ENCODE measurements at places on chromosomes 16 and 17.

- no peak for ATAC-seq
- no peaks in the 10 kb centered on the region for H3K36me3 ChIP-seq
- no peak overlapping the region for H3K27ac ChIP-seq
- H3K4me3 ChIP-seq = no peak overlapping the region
These were observed 74.1 kb upstream of the CDH5 start for GRCh38 chr16:66292241-66292935.

DNA sequence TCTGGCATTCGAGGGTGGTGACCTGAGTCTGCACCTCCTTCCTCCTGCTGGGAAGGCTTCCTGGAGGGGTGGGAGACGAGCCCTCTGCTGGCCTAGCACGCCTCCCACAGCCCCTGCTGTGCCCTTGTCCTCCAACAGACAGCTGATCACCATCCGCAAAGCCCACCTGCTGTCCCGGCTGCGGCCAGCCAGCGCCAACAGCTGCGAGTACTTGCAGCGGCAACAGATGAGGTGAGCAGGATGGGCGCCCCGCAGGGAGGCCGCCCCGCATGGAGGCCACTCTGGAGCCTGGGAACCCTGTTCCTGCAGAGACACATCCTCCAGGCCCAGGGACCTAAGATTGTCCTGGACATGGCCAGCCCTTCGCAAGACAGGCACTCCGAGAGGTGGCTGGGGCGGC, 21.6 kb downstream of the UBALD1 start:
- H3K27ac ChIP-seq = no peak overlapping the region
- peaks cover 22% of the 10 kb centered on the region for H3K27me3 ChIP-seq
- H3K4me1 ChIP-seq = no peaks in the 10 kb centered on the region
- H3K4me3 ChIP-seq = no peak overlapping the region
- no peaks in the 10 kb centered on the region for H3K36me3 ChIP-seq

DNA sequence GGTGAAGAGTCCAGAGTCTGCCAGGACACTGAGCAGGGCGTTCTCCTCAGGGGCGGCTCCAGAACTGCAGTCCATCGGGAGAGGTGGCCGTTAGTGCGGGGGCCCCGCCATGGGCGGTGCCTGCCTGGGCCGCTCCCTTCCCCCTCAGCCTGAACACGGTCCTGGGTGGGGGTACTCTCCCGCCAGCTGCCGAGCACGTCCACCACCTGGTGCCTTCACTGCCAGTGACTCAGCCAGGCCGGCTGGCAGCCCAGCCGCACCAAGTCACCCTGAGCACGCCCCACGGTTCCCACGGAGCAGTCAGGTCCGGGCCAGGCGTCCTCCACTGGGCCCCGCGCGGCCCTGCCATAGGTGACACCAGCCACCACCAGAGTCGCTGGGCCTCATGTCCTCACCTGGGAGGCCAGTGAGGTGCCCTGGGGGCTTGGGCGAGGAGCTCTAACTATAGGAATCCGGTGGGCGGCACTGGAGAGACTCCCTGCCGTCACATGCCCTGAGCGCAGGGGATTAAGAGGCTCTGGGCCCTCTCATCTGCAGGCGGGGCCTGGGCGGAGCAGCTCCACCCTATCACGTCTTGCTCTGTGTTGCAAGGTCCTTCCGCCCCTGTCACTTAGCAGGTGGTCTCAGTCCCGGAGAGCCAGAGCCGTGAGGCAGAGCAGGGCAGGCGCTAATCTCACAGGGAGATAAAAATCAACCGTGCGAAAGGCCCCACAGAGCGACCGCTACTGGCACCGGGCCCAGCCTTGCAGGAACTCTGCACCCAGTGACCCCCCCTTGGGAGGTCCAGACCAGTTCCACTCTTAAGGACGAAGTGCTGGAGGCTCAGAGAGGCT, 14.3 kb downstream of the PIEZO1 start:
- H3K4me1 ChIP-seq = peaks cover 64% of the 10 kb centered on the region
- H3K27me3 ChIP-seq = no peaks in the 10 kb centered on the region
- H3K36me3 ChIP-seq = peaks cover 4% of the 10 kb centered on the region

- peaks cover 30% of the 10 kb centered on the region for H3K36me3 ChIP-seq
- no peak overlapping the region for H3K4me3 ChIP-seq
- no peak for ATAC-seq
- no peak overlapping the region for H3K27ac ChIP-seq
- no peaks in the 10 kb centered on the region for H3K27me3 ChIP-seq
- peaks cover 13% of the 10 kb centered on the region for H3K4me1 ChIP-seq
These were observed 55.8 kb downstream of the CCDC182 start for GRCh38 chr17:57689254-57689653.

GRCh38 chr16:89437991-89438390, 52.4 kb downstream of the ANKRD11 start:
- no peaks in the 10 kb centered on the region for H3K27me3 ChIP-seq
- no peak overlapping the region for H3K4me3 ChIP-seq
- H3K36me3 ChIP-seq = peaks cover 35% of the 10 kb centered on the region
- H3K27ac ChIP-seq = no peak overlapping the region
- ATAC-seq = no peak
- H3K4me1 ChIP-seq = peaks cover 62% of the 10 kb centered on the region

DNA sequence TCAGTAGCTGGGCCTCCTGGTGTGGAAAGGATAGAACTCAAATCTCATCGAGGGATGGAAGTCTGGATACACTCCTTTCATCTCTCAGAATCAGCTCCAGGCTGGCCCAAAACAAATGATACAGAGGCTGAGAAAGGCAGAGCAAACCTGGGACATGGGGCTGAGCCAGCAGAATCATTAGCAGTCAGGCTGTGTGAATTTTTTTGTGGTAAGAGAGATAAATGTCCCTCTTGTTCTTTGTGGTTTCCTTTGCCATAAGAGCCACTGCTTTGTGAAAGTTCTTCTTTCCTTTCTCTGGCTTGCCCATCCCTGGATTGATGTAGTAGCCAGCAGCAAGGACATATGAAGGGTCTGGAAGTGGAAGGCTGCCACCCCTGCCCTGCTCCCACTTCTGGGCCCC, 146.2 kb downstream of the CDH13 start:
- H3K36me3 ChIP-seq = no peaks in the 10 kb centered on the region
- peak overlapping the region; percentile 64 for H3K27ac ChIP-seq
- H3K4me3 ChIP-seq = no peak overlapping the region

GRCh38 chr17:18954321-18954720, 2.4 kb downstream of the SLC5A10 start:
- H3K27ac ChIP-seq = no peak overlapping the region
- H3K27me3 ChIP-seq = peaks cover 14% of the 10 kb centered on the region
- H3K36me3 ChIP-seq = no peaks in the 10 kb centered on the region
- no peak overlapping the region for H3K4me3 ChIP-seq
- ATAC-seq = no peak

GRCh38 chr17:66339561-66339960, 37.1 kb downstream of the PRKCA start:
- H3K27ac ChIP-seq = no peak overlapping the region
- no peaks in the 10 kb centered on the region for H3K4me1 ChIP-seq
- no peak overlapping the region for H3K4me3 ChIP-seq
- H3K36me3 ChIP-seq = no peaks in the 10 kb centered on the region
- peaks cover 6% of the 10 kb centered on the region for H3K27me3 ChIP-seq
- no peak for ATAC-seq

DNA sequence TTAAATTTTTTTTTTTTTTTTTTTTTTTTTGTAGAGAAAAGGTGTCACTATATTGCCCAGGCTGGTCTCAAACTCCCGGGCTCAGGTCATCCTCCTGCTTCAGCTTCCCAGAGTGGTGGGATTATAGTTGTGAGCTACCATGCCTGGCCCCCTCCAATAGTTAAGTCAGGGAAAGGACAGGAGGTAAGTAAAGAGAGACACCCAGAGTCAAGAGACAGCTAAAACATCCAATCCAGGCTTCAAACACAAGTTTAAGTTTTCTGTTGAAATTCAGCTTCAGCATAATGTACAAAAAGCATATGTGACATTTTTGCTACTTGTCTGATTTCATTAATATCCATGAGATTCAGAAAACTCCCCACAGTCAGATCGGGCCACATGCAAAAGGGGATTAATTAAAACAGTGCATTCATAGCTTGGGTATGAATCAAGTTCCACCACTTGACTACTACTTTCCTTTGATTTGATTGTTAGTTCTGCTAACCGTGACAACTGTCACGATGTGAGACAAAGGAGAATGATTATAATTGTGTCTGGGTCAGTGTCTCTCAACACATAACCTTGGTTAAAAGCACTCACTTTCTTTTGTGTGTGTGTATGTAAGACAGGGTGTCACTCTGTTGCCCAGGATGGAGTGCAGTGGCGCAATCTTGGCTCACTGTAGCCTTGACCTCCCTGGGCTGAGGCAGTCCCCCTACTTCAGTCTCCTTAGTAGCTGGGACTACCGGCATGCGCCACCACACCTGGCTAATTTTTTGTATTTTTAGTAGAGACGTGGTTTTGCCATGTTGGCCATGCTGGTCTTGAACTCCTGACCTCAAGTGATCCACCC, 184.9 kb downstream of the PARN start:
- H3K27ac ChIP-seq = peak overlapping the region; percentile 24
- no peaks in the 10 kb centered on the region for H3K4me1 ChIP-seq
- no peaks in the 10 kb centered on the region for H3K27me3 ChIP-seq
- H3K4me3 ChIP-seq = no peak overlapping the region

- H3K4me3 ChIP-seq = peak overlapping the region; percentile 16
- peak overlapping the region; percentile 94 for H3K27ac ChIP-seq
- H3K36me3 ChIP-seq = no peaks in the 10 kb centered on the region
- H3K4me1 ChIP-seq = peaks cover 86% of the 10 kb centered on the region
- no peak for ATAC-seq
These were observed 1.9 kb upstream of the C16orf74 start for GRCh38 chr16:85752511-85753420.
